ENCODE measurements at places on chromosomes 12 and 14.

- DNase-seq: no peak
Observed at GRCh38 chr14:24857277-24857676, 192.7 kb downstream of the STXBP6 start.

DNA sequence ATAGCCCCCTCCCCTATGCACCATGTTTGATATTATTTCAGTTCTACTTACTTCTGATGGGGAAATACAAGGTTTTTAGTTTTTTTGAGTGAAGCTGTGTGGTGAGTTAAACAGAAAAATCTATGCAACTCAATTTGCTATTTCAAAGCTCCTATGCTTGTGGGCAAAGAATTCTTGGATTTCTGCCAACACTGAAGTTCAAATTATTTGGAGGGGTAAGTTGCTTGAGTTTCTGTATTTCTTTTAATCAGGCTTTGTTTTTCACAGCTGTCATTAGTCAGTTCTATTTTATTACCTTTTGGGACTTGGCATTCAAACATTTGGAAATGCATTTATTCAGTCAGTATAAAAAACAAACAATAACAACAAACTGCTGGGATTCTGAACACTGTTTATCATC is 407.5 kb upstream of the MGAT4C start:
- DNase-seq: no peak

DNA sequence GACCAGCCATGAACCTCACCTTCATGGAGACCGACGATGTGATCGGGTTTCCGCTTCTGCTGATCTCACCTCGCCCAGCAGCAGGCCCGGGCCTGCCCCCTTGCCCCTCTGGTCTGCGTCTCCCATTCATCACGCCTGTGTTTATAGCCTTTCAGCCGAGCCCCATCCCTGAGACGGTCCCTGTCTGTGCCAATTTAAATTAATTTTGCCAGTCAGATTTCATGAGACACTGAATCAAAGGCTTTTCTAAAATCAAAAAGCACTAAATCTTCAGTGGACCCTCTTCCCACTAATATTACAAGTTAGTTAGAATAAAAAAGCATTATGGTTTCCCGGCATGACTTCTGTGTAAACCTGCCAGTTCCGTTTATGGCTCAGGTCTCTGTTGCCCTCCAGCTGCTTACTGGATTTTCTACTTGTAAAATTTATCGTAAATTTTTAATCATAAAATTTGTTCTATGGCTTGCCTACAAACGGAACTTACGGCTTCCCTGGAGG is 155.9 kb downstream of the ESRRB start:
- DNase-seq: no peak

- DNase-seq: no peak
Observed at GRCh38 chr14:105060751-105061427, 4.3 kb downstream of the GPR132 start.

DNA sequence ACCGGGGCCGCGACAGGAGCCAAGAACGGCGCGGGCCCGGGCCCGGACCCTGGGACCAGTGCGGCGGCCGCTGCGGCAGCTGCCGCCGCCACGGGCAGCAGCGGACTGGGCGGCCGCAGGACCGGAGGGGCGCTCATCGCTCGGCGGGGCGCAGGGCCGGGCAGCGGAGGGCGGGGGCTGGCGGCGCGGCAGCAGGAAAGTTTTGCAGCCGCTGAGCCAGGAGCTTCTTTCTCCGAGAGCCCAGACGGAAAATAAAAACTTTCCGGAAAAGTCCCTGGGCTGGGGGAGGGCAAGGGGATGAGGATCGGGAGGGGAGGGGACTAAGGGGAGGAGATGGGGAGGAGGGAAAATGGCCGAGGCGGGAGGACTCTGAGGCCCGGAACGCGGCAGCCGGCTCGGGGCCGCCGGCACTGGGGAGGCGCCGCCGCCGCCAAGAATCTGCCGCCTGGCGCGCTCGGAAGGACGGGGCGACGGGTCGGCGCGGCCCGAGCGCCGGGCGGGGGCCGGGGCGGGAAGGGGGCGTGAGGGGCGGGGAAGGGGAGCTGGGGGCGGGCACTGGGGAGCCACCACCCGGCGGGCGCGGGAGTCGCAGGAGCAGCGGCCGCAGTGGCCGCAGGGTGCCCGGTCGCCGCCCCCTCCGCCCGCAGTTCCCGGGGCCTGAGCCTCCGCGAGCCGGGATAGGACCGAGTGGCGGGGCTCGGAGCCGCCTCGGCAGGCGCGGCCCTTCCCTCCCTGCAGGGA is at the start of gene PRKD1:
TSS of gene PRKD1 (minus strand) at position 472 of the 741 bp plus-strand sequence.
- peak; percentile 50 for DNase-seq

- DNase-seq: no peak
Observed at GRCh38 chr14:79325071-79325470, 886.2 kb downstream of the DIO2 start.

DNA sequence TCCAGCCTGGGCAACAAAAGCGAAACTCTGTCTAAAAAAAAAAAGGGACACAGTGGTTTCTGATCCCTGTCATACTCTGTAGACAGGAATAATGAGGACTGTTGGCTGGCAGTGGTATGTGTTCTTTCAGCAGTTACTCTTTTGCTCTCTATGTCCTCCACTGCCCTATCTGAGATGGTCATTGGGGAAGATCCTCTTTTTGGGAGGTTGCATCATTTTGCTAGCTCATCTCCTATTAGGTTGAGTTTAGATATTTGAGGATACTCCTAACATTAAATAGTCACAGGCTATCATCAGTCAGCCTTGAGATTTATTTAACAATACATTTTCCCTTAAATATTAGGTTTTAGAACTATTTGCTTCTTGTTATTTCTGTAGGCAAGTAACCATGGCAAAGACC is 5.9 kb upstream of the CCDC91 start:
- no peak for DNase-seq

DNA sequence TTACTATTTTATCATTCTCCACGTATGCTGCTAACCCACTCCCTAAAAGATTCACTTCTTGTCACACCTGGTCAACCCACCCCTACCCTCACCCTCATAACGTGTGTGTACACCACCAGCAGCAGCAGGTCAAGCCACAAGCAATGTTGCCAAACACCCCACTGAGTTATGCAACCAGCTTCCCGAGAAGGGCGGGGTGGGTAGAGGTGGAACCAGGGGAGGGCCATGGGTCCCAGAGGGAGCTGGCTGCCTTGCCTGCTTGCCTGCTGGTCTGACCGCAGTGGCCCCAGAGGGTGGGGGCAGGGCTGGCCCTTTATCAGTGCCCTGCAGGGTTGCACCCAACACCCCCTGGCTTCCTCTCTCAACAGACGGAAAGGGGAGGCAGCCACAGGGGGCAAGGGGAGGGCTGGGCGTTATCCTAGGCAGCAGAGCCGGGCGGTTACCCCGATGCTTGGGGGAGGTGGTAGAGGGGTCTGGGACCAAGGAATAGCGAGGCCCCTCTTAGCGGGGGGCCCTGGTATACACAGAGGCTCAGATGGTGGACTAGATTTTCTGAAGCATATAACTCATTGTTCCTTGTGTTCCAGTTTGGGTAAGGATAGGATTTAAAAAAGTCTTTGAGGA is 3.5 kb upstream of the NFE2 start:
- no peak for DNase-seq

DNA sequence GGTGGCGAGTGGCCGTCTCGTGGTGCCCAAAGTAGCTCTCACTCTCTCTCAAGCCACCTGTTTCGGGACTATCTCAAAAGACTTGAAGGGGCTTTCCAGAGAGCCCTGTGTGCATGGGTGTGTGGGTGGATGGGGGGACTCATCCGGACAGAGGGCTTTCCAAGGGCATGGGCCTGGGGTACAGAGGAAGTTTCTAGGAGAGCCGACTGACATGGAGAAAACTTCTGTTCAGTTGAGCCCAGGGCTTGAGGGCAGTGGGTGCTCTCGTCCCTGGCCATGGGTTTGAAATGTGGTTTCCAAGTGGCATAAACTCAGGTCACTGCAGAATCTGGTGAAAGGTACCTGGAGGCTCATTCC is 47.4 kb upstream of the MEG3 start:
- no peak for DNase-seq

DNA sequence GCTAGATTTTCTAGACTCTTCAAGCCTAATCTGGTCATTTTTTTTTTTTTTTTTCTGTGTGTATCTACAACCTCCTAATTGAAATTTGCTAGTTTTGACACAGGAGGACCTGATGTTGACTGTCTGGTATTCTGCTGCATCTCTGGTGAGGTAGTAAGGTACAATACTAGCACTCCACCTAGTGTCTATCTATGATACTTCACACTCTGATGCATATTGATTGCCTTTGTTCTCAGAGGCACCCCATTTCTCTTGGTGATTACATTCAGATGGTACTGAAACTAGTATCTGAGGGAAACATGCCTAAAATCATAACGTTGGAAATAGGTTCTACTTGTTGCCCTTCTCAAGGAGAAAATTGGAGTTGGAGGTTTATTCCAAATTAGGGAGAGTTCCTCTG is 930.5 kb upstream of the NOVA1 start:
- no peak for DNase-seq

- DNase-seq: no peak
Observed at GRCh38 chr14:81177225-81177624, 43.5 kb downstream of the GTF2A1 start.

All from D721Med (cell line).